Glomerular endothelial cell (primary cell): ENCODE measurements at places on chromosomes 6 and 20. TPM values are rescaled to one million over a fixed set of nuclear protein-coding genes. Genes with fewer than 3 reads are reported as not detected.

- DNase-seq: no peak
Measured at GRCh38 chr6:157177731-157178336, 145.5 kb downstream of the TMEM242 start.

C6orf15 gene
- total RNA-seq: not detected in 2 replicates

GRCh38 chr20:12554426-12554825, 454.3 kb upstream of the SPTLC3 start:
- no peak for DNase-seq

GRCh38 chr6:138011413-138011812, 95.8 kb downstream of the PERP start:
- no peak for DNase-seq

DNA sequence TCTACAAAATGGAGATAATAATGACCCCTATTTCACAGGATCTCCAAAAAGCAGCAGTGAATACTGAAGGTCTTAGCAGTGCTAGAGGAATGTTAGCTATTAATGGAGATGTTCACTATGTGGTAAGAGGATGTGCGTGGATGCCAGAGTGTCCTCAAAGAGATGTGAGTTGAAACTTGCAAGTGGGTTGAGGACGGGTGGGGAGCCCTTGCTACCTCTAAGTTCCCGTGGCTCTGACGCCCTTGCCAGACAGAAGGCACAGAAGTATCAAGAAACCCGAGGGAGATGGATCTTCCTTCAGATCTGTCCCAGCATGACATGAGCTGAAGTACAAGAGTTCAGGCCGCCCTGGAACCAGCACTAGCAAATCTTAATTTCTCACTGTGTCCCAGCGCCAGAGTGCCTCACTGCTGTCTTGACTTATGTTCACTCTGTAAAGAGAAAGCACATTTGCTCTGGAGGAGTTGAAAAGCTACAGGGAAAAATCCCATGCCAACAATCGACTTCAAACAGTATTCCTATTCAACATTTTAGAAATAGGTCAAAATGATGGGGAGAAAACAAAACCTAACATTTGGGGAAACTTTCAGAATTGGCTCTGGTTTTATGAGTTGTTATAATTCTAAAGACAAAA, 59.5 kb downstream of the FYN start:
- no peak for DNase-seq

DNA sequence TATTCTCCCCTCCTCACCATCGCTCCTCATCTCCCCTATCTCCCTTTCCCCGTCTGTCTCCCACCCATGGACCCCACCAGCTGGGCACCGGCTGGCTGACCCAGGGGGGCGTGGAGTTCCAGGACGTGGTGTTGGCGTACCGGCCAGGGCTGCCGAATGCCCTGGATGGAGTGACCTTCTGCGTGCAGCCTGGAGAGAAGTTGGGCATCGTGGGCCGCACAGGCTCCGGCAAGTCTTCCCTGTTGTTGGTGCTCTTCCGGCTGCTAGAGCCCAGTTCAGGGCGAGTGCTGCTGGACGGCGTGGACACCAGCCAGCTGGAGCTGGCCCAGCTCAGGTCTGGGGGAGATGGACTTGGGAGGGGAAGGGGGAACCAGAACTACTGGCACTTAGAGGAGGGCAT, 7.7 kb downstream of the DLK2 start:
- DNase-seq: no peak

JPH2 gene
- 0.58 and 1.5 TPM in 2 replicates for total RNA-seq

DNA sequence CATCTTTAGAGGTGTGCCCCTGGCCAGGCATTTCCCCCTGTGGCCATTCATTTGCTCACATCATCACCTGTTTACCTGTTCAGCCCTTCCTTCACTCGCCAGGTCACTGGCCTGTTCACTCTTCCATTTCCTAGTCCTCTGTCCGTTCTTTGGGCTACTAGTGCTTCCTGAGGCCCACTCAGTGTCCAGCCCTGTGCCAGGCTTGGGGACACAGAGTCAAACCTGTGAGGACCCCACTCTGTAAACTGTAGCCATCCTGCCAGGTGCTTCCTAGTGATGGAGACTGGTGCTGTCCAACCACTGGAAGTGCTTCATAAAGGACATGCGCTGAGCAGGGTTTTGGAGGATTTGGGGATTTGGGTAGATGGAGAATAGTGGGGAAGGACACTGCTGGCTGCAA, 3.5 kb downstream of the DLGAP4 start:
- DNase-seq: no peak

- DNase-seq: no peak
Measured at GRCh38 chr6:144383336-144383735, 98.2 kb downstream of the UTRN start.

SASH1 gene
- 136 and 154 TPM in 2 replicates for total RNA-seq

FAM209B gene
- total RNA-seq: not detected in 2 replicates

- DNase-seq: no peak
Measured at GRCh38 chr20:34527016-34527415, 10.8 kb downstream of the DYNLRB1 start.

CLDN20 gene
- not detected in 2 replicates for total RNA-seq

DNA sequence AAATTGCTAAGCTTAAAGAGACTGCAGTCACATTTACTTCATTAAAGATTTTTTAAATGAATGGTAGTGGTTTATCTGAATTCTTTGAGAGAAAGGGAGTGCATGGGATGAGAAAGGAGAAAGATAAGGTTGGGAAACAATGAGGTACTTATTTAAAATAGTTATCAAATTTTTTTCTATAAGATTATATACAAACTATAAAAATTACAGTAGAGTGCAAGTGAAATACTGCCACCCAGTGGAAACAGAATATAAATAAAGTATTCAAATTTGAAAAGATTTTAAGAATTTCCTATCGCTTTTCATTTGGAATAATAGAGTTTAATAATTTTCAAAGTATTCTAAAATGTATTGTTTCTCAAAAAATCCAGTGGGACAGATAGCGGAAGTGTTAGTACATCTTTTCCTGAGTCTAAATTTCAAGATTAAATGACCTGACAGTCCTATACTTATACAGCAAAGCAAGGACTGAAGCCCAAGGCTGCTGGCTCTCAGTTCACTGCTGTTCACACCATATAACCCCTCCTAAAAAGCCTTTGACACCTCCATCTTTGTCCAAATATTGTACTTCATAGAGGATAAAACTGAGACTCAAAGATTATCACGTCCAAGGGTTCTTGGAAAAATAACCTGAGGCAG, 31.1 kb downstream of the EPM2A start:
- DNase-seq: no peak
